ENCODE measurements at places on chromosomes 3 and 15.

DNA sequence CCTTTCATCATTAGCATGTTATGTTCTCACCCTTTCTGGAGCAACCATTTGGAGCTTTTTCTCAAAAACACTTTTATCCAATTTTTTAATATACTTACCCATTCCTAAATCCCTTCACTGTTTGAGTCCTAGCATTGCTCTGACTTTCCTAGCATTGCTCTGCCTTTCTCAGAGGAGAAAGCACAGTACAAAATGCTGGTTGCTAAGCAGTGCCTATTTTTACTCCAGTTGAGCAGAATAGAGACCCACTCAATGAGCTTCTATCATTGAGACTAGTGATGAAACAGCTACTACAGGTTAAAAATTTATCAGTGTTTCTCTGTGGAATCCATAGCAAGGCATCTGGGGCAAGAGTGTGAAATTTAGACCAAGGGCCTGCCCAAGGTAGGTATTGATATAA is 21.8 kb upstream of the IL1RAP start:
- no peak for DNase-seq

DNA sequence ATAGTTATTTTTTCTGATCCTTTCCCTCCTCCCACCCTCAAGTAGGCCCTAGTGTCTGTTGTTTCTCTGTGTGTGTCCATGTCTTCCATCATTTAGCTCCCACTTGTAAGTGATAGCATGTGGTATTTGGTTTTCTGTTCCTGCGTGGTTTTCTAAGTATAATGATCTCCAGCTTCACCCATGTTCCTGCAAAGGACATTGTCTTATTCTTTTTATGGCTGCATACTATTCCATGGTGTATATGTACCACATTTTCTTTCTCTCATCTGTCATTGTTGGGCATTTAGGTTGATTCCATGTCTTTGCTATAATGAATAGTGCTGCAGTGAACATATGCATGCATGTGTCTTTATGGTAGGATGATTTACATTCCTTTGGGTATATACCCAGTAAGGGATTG is 145.7 kb upstream of the NR2E3 start:
- no peak for DNase-seq

- no peak for DNase-seq
Observed at GRCh38 chr3:112619295-112619694, 21.6 kb downstream of the CCDC80 start.

DNA sequence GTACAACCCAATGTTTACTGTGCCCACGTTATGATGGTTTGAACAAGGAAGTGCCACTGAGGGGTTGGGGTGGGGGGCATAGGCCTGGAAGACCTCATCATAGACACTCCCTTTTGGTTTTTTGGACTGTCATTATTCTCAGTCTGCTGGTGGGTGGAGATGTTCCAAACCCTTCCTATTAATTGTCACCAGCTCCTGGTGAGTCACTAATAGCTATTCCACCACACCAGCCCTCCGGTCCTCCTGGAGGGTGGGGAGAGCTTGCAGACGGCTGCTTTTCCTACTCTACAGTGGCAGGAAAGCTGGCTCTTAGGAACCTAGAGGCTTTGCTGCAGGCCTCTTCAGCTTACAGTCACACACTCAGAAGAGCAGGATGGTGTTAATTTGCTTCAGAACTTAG is 9.0 kb upstream of the COPG1 start:
- DNase-seq, result no peak

- DNase-seq, result no peak
Observed at GRCh38 chr3:111944372-111944771, 34.5 kb upstream of the ABHD10 start.

DNA sequence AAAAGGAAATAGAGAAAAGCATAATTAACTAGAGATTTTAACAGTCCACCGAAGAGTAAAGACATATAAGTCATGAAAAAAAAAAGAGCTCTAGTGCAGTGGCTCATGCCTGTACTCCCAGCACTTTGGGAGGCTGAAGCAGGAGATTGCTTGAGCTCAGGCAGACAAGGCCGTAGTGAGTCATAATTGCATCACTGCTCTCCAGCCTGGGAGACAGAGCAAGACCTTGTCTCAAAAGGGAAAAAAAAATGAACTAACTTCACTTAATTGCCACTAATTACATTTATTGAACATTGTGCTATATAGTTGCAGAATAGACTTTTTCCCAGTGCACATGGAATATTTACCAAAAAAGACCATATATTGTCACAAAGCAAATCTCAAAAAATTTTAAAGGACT is 221.8 kb downstream of the CBLB start:
- no peak for DNase-seq

DNA sequence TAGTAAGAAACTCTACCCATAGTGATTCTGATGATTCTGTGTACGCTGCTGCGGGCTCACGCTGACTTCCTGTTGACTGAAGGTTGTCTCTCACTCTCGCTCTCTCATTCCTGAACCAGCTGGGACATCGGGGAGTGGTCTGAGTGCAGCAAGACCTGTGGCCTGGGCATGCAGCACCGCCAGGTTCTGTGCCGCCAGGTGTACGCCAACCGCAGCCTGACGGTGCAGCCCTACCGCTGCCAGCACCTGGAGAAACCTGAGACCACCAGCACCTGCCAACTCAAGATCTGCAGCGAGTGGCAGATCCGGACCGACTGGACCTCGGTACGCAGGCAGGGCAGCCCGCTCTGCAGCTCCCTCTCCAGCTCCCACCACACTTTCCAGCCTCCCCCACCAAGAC is 63.6 kb upstream of the NR2E3 start:
- no peak for DNase-seq

DNA sequence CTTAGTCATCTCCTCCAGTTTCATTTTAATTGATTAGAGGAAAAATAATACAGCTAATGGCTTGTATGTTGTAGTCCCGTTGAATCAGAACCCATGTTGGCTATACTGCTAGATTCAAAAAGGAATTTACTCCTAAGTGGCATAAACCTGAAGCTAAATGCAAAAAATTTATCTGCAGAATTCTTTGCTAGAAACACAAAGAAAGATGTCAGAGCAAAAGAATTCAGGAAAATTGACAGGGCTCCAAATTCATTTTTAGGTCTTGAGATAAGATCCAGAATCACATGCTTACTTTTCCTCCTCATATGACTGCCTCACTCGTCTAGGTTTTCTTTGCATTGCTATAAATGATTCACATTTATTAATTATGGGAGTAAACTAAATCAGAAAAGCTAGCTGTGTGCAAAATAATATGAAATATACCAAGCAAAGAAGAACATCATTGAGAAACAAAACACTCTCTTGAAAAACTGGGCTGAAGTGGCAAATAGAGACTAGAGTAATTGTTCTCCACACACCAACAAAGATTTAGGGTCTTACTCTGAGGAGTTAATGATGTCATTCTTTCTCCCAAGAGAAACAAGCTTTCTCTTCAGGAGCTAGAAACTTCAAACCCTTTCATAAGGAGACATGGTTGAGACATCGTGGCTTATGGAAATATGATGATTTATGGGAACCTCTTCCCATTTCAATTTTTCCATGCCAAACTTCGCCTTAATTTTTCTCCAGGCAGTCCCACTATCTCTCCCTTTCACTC is 94.8 kb upstream of the FEZF2 start:
- DNase-seq, result no peak

DNA sequence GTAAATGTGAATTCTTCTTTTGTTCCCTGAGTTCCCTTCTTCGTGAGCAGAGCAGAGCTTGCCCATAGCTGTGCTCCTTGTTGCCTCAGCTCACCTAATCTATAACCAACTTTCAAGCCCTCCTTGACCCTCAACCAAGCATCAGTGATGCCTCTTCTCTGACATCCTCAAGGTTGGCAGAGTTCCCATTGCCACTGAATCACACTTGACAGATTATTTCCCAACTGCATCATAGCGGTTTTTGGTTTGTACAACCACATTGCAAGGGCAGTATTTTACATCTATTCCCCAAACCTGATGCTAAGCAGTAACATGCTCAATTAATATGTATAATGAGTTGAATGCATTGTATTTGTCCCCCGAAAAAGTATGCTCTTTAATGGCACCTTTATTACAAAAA is 133.0 kb upstream of the SNTN start:
- no peak for DNase-seq

- no peak for DNase-seq
Observed at GRCh38 chr3:42751609-42752008, 21.4 kb downstream of the CCDC13 start.

GRCh38 chr15:69161079-69161877 is 843 bp downstream of the GLCE start:
- DNase-seq, result peak; percentile 43

GRCh38 chr15:77455696-77456321 is 35.1 kb downstream of the HMG20A start:
- no peak for DNase-seq

GRCh38 chr3:17894434-17895060 is 152.1 kb upstream of the TBC1D5 start:
- DNase-seq, result no peak

All from NCI-H2227 treated with DMSO at 0.1 percent for 48 hours (cell line).